ENCODE measurements at places on chromosomes 7 and 10. TPM values are rescaled to one million over a fixed set of nuclear protein-coding genes. Genes with fewer than 3 reads are reported as not detected.
A peak's percentile ranks its signal among the peaks of the same experiment; 100 is the strongest.

- H3K4me1 ChIP-seq = no peaks in the 10 kb centered on the region
- H3K27ac ChIP-seq = no peak overlapping the region
- no peak overlapping the region for H3K4me3 ChIP-seq
- no peak for DNase-seq
- peaks cover 16% of the 10 kb centered on the region for H3K27me3 ChIP-seq
Observed at GRCh38 chr10:113035732-113036312, 85.8 kb downstream of the TCF7L2 start.

- H3K27me3 ChIP-seq = no peaks in the 10 kb centered on the region
- no peaks in the 10 kb centered on the region for H3K36me3 ChIP-seq
- H3K4me1 ChIP-seq = peaks cover 30% of the 10 kb centered on the region
- DNase-seq = no peak
- peak overlapping the region; percentile 88 for H3K27ac ChIP-seq
Observed at GRCh38 chr7:2862831-2863361, 18.8 kb upstream of the GNA12 start.

DNA sequence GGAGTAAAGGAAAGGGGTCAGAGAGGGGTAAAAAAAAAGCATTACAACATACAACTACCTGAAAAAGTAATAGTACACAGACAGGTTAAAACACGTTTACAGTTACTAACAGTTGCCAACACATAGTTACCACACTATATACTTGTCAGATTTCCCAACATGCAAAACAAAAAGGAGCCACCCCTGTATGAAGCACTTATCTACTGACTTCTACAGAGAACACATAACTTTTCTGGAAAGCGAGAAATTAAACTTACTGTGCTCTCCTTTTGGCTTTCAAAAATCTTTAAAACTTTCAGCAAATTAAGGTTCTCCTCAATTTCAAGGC, 2.1 kb downstream of the ABI1 start:
- DNase-seq = no peak
- H3K4me3 ChIP-seq = peak overlapping the region; percentile 96
- H3K27me3 ChIP-seq = peaks cover 7% of the 10 kb centered on the region

DNA sequence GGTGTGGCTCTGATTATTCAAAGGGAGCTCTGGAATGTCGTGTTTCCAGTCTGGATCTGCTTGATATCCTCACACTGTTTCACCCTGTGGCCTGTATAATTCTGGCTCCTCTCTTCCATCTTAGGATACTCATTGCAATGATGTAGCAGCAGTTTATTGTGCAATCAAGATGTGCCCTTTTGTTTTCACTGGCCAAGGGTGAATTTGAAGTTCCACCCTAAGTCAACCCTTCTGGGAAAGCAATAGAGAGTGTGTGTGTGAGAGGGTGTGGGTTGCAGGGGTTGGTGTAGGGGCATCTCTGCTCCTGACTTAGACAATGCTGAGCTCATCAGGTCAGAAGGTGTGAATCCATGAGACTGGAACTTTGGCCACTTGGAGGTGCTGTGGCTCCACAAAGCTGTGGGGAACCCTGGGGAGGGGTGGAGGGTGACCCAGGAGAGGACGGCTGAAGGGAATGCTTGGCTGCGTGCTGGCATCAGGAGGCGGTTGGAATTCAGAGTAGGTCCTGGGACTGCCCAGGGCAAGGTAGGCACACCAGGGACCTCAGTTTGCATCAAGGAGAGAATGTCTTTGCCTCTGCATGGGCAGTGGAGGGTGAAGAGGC, 118.0 kb upstream of the PRSS58 start:
- no peaks in the 10 kb centered on the region for H3K36me3 ChIP-seq
- H3K27ac ChIP-seq = peak overlapping the region; percentile 25
- DNase-seq = no peak
- H3K4me3 ChIP-seq = no peak overlapping the region

DNA sequence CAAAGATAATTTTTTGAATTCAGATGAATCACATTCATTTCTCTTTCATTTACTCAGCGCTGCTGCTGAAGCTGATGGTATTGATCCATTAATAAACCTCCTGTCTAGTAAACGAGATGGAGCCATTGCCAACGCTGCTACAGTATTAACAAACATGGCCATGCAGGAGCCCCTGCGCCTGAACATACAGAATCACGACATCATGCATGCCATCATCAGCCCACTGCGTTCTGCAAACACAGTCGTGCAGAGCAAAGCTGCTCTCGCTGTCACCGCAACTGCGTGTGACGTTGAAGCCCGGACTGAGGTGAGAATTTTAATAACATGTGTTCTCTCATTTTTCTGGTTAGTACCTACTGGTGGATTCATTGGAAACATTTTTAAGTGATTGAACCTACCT, 70.2 kb downstream of the ARMC3 start:
- no peak for DNase-seq
- no peaks in the 10 kb centered on the region for H3K4me1 ChIP-seq
- H3K27ac ChIP-seq = no peak overlapping the region
- peaks cover 39% of the 10 kb centered on the region for H3K27me3 ChIP-seq
- no peak overlapping the region for H3K4me3 ChIP-seq

- DNase-seq = no peak
- H3K4me1 ChIP-seq = no peaks in the 10 kb centered on the region
- H3K27me3 ChIP-seq = no peaks in the 10 kb centered on the region
- no peak overlapping the region for H3K27ac ChIP-seq
Observed at GRCh38 chr7:70582927-70583895, 548.7 kb upstream of the GALNT17 start.

- H3K4me3 ChIP-seq = no peak overlapping the region
- no peak for DNase-seq
- H3K4me1 ChIP-seq = peaks cover 25% of the 10 kb centered on the region
Observed at GRCh38 chr10:70981171-70981836, 92.9 kb upstream of the PCBD1 start.

GRCh38 chr10:34145715-34146114, 669.4 kb downstream of the PARD3 start:
- no peaks in the 10 kb centered on the region for H3K4me1 ChIP-seq
- no peak overlapping the region for H3K4me3 ChIP-seq
- no peaks in the 10 kb centered on the region for H3K36me3 ChIP-seq
- no peak overlapping the region for H3K27ac ChIP-seq

GRCh38 chr10:30903397-30904138, 128.1 kb downstream of the ZNF438 start:
- no peak overlapping the region for H3K27ac ChIP-seq
- DNase-seq = no peak
- no peaks in the 10 kb centered on the region for H3K4me1 ChIP-seq
- no peaks in the 10 kb centered on the region for H3K27me3 ChIP-seq
- H3K4me3 ChIP-seq = no peak overlapping the region

DNA sequence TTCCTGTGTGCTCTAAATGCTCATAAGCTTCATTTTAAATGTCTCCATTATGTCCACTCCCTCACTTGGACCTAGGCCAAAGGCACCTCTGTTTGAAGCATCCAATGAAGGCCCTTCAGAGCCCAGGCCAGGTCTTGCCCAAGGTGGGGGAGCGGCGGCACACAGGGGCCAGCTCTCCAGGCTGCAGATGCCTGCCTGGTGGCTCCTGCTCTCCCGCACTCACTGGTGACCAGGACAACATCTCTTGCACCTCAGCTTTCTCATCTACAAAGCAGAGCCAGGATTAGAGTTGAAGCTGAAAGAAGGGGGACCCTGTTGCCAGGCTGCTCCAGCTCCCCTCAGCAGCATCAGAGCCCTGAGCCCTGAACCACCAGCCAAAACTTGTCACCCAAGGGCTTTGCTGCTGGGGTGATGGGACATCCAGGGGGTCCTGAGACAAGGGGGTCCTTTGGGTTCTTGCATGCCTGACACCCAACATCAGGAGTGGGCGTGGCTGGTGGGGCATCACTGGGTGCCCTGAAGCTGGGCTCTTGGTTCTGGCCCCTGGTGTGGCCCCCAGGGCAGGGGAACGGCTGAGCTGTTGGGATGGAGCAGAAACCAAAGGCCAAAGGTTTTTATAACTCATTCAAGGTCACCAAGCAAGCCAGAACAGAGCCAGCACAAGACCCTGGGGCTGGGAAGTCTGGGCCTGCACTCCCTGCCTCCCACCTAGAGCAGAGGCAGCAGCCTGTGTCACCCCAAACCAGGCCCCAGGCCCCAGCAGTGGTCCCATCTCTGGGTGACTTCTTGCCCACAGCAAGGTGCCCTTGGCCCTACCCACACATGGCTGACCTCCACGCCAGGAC, 1.2 kb downstream of the NACAD start:
- DNase-seq = no peak
- peaks cover 26% of the 10 kb centered on the region for H3K27me3 ChIP-seq
- no peaks in the 10 kb centered on the region for H3K36me3 ChIP-seq
- peak overlapping the region; percentile 19 for H3K27ac ChIP-seq
- peaks cover 11% of the 10 kb centered on the region for H3K4me1 ChIP-seq

DNA sequence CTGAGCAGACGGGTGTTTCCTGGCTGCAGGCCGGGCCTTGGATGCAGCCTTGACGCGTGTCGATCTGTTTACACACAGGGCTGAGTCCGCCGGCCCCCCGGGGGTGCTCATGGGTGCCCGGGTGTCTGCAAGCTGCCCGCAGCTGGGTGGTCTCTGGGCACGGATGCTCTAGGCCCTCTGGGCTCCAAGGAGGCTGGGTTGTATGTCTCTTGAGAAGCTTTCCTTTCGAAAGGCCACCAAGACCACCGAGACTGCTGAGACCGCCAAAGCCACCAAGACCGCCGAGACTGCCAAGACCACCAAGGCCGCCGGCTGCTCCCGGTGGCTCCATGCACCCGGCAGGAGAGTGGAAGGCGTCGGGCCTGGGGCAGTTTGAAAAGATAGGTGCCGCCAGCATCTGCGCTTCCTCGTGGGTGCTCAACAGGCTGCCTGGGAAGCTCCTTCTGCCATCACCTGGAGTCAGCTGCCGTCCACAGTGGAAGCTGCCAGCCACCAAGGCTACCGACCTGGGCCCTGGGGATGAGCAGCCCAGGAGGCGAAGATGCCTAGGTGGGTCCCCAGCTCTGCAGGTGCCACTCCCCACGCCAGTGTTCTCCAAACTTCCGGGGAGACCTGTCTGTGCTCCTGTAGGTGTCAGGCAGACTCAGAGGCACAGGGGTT, 121.1 kb downstream of the INPP5A start:
- H3K27ac ChIP-seq = no peak overlapping the region
- peaks cover 2% of the 10 kb centered on the region for H3K4me1 ChIP-seq
- H3K27me3 ChIP-seq = no peaks in the 10 kb centered on the region
- no peak for DNase-seq

GRCh38 chr7:139224219-139224618, 6.8 kb upstream of the UBN2 start:
- H3K27me3 ChIP-seq = peaks cover 17% of the 10 kb centered on the region
- no peak overlapping the region for H3K27ac ChIP-seq
- DNase-seq = no peak
- no peaks in the 10 kb centered on the region for H3K36me3 ChIP-seq

DNA sequence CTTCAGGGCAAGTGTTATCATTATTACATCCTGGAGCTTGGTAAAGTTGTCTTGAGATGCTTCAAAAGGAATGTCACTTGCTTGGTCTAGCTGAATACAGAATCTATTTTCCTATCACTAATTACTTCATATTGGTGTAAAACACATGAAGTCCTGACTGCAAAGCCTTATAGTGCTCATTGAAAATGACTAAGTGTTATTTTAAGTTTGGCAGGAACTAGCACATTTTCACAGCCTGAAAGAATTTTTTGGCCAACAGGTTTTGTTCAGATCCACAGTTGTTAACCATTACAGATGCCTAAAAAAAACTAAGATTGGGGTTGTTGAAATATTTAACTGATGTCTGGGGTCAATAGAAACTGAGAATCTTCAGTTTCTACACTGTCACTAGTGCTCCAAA, 149.3 kb downstream of the NEBL start:
- no peak for DNase-seq
- no peak overlapping the region for H3K4me3 ChIP-seq
- no peak overlapping the region for H3K27ac ChIP-seq
- no peaks in the 10 kb centered on the region for H3K36me3 ChIP-seq

DNA sequence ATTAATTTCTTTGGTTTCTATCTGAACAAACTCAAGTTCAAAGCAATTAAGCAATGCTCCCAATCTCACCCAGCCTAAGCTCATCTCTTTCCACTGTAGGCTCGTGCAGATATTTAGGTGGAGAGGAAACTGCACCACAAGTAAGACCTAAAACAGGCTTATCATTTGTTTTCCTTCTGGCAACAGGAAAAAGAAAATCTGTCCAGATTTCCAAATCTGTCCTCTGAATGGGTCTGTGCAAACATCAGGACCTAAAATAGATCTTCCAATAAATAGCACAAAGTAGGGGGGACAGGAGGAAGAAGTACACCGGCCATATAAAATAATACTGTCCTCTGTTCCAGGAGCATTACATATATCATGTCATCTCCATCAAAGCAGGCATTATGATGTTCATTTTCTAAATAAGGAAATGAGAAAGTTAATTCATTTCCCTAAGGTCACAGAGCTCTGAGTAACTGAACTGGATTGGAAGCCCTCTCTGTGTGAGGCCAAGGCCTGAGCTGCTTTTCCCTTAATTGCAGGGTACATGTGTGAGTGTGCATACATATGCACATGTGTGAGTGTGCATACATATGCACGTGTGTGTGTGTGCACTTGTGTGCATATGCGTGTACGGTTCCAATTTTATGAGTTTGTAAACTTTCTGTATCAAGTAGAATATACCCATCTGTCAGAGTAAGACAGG, 92.8 kb upstream of the PARD3 start:
- H3K27me3 ChIP-seq = no peaks in the 10 kb centered on the region
- H3K36me3 ChIP-seq = no peaks in the 10 kb centered on the region
- H3K4me1 ChIP-seq = no peaks in the 10 kb centered on the region
- H3K4me3 ChIP-seq = no peak overlapping the region
- DNase-seq = no peak

- DNase-seq = no peak
- H3K4me1 ChIP-seq = no peaks in the 10 kb centered on the region
- H3K27ac ChIP-seq = no peak overlapping the region
- H3K27me3 ChIP-seq = no peaks in the 10 kb centered on the region
Observed at GRCh38 chr10:68647672-68648341, 73.2 kb upstream of the CCAR1 start.

DNA sequence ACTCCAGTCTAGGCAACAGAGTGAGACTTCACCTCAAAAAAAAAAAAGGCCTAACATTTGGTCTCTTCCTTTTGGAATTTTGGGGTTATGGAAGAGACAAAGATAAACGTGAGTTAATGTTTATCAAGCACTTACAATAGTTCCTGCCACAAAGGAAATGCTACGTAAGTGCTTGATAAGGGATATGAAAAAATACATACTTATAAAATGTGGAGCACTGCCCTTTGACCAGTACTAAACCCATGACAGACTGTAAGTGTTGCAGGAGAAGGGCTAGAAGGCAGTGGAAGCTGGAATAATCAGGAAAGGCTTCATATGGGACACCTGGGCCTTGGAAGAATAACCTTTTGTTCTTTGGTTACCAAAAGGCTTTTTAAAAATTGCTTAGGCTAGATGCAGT, 25.5 kb downstream of the TMEM248 start:
- no peak for DNase-seq
- H3K27me3 ChIP-seq = no peaks in the 10 kb centered on the region
- H3K4me3 ChIP-seq = no peak overlapping the region
- no peak overlapping the region for H3K27ac ChIP-seq

The TMEM273 gene
- 12.5 TPM for total RNA-seq

The VAX1 gene
- total RNA-seq = not detected

The KAT6B gene
- total RNA-seq = 23.1 TPM

The PIP gene
- total RNA-seq = not detected

The PNLIP gene
- not detected for total RNA-seq

The AKR1C2 gene
- 0.17 TPM for total RNA-seq

The CPXM2 gene
- total RNA-seq = not detected

The DIP2C gene
- total RNA-seq = 2.3 TPM

The PRLHR gene
- not detected for total RNA-seq

The NEUROG3 gene
- not detected for total RNA-seq

All from activated CD4-positive, alpha-beta T cell treated with anti-CD3 and anti-CD28 coated beads, Interleukin-2, amount 10 ng/mL, durations not matched to agents 7 days and 5 days (primary cell).